Skin of body (tissue), 3 donors: ENCODE measurements at places on chromosomes 4 and X. TPM values are rescaled to one million over a fixed set of nuclear protein-coding genes. Genes with fewer than 3 reads are reported as not detected.

The TAF7L gene
- total RNA-seq = 0.20 TPM

The F11 gene
- not detected for total RNA-seq

The GRIA3 gene
- total RNA-seq = 7.3 TPM

The TRIM60 gene
- total RNA-seq = not detected

The KLF8 gene
- 10.4 TPM for total RNA-seq

The HGFAC gene
- total RNA-seq = 0.20 TPM

The PCDH10 gene
- total RNA-seq = 0.49 TPM

The HSFX2 gene
- total RNA-seq = not detected

- DNase-seq = no peak
These were observed 170.7 kb upstream of the SMARCAD1 start for GRCh38 chr4:94036964-94037363.

DNA sequence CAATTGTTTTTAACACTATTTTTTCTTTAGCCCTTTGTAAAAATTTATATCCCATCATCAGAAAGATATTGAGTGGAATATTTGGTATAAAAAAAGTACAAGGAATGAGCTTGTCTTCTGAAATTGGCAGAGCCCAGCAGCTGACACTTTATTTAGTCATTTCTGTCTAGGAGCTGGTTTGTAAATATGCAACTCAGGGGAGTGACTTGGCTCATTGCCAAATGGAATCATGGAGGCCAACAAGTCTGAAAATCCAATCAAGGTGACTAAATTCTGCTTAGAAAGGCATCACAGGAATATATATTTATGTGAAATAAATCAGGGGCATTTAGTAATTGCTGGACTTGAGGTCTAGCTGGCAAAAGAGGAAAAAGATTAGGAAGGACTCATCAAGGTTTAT, 74.4 kb downstream of the OTC start:
- no peak for DNase-seq

- DNase-seq = no peak
These were observed 371.7 kb downstream of the SLITRK2 start for GRCh38 chrX:146189371-146189770.

DNA sequence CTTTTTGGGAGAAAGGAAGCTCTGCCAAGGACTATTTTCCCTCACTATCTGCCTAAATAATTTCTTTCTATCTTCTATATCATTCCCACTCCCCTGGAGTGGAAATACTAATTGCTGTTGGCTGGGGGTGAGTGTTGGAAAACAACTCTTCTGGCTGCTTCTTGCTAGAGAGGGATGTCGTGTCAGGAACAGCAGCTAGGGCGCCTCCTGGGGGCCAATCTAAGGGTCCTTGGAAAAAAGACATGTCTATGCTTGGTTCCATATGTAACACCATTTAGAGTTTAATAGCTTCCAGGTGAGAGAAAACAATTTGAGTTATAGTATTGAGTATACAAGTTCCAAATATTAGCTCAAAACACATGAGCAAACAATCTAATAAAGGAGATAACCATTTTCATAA, 111.3 kb downstream of the MAGEE1 start:
- no peak for DNase-seq

- no peak for DNase-seq
These were observed 251.0 kb downstream of the MAPK10 start for GRCh38 chr4:86108834-86109233.

DNA sequence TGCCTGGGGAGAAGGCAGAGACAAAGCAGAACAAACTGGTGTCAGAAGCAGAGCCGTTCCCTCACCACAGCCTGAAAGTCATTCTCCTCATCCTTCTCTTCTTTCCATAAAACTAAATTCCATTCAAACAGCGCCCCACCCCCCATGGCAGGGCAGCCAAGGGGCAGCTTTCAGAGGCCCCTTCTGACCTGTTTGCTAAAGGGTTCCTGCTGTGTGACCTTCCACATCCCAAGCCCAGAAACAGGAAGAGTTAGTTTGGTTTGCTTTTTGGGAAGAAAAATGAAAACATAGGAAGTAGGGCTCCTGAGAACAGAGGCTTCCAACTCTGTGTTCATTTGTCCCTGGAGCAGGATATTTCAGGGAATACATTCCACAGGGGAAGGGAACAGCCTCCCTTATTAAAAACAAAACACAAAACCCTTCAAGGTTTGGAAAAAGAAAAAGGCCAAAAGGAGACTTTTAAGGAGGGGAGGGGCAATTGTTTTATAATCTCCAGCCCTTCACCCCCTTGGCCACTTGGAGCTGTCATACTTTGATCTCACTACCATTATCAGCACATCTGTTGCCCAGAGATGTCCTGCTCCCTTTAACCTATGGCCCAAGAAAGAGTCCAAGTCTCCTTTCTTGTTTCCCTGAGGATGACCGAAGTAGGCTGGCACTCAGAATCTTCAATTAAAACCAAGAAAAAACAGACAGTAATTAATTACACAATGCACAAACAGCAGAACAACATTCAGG, 25.3 kb downstream of the STARD8 start:
- DNase-seq = no peak

GRCh38 chr4:36549252-36549651, 267.8 kb downstream of the DTHD1 start:
- DNase-seq = no peak

DNA sequence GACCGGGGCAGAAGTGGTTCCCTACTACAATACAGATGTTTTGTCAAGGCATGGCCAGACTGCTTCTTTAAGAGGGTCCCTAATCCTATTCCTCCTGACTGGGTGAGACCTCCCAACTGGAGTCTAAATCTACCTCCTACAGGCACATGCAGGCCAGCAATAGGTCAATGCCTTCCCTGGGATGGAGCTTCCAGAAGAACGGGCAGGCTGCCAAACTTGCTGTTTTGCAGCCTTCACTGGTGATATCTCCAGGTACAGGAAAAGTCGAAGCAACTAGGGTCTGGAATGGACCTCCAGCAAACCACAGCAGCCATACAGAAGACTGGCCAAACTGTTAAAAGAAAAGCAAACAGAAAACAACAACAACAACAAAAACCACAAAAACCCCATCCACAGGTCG, 678.4 kb upstream of the DIAPH2 start:
- DNase-seq = no peak

DNA sequence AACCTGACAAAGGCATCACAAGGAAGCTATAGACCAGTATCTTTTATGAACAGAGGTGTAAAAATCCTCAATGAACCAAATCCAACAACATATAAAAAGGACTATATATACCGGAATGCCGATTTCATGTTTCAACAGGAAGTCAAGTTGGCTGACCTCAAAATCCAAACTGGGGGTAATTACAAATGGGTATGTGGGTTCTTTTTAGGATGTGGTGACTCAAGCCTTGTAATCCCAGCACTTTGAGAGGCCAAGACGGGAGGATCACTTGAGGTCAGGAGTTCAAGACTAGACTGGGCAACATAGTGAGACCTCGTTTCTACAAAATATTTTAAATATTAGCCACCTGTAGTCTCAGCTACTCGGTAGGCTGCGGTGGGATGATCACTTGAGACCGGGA, 10.4 kb downstream of the PRSS48 start:
- DNase-seq = no peak

DNA sequence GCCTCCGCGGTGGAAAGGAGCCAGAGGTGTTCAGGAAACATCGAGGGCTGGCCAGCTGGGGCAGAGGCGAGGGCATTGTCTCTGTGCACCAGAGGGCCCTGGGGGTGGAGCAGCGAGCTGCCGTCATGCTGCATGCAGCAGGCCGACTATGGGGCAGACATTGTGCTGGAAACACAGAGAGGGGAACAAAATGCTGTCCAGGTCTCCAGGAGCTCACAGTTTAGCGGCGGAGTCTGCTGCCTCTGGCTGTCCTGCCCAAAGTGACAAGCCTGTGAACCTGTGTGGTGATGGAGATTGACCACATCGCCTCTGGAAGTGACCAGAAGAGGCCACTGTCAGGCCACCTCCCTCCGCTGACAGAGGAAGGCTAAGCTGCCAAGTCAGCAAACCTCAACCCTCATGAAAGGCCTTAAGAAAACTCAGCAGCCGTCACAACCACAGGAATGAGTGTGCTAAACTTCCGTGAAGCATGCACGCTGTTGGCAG, 20.1 kb upstream of the SASH3 start:
- no peak for DNase-seq

- DNase-seq = no peak
These were observed 202.6 kb downstream of the PCDH19 start for GRCh38 chrX:100207331-100208024.

GRCh38 chr4:11342401-11342800, 86.3 kb downstream of the HS3ST1 start:
- no peak for DNase-seq

GRCh38 chr4:76216975-76217814, 3.6 kb upstream of the SCARB2 start:
- no peak for DNase-seq
